ENCODE measurements at places on chromosomes 11 and 22.

DNA sequence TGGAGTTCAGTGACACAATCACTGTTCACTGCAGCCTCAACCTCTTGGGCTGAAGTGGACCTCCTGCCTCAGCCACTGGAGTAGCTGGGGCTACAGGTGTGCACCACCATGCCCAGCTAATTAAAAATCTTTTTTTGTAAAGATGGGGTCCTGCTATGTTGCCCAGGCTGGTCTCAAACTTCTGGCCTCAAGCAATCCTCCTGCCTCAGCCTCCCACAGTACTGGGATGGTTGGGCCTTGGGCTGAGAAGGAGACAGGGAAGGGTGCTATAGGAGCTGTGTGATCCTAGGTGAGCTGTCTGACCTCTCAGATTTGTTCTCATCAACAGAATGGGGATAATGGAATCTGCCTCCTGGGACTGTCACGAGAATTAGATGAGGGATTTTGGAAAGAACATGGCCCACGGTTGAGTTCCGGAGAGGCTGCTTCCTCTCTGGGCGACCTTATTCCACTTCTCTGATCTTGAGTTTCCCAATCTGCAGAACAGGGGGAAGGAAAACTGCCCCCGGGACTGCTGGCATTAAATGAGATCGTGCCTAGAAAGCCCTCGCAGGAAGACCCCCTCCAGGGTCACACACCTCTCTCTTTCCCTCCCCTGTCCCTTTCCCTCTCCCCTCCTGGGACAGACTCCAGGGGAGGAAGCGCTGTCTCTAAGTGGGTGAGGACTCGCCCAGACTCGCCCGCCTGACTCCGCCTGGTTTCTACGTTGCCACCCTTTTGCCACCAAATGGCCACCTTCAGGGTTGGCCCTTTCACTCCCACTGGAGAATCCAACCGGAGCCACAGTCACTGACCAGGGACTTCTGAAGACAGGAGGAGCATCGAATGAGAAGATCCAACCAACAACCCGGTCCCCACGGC, 50.1 kb downstream of the MCM5 start:
- DNase-seq, result no peak
- no peaks in the 10 kb centered on the region for H3K27me3 ChIP-seq
- H3K4me3 ChIP-seq, result no peak overlapping the region
- H3K4me1 ChIP-seq, result no peaks in the 10 kb centered on the region

DNA sequence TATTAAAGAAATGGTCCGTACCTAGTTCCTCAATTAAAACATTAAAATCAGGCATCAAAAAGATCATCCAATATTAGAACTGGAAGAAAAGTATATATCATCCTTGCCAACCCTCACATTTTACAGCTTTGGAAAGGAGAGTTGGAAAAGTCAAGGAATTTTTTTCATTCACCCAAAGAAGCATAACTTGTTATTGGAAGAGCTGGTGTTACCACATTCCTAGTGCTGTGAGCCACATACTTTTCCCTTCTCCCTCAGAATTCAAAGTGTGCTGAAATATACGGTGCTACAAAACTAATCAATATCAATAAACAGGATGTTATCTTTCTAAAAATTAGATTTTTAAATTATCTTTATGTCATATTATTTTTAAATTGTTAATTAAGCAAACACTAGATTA, 202.1 kb upstream of the FAT3 start:
- DNase-seq, result no peak
- H3K27ac ChIP-seq, result no peak overlapping the region

GRCh38 chr11:27385245-27385644, 22.2 kb upstream of the CCDC34 start:
- no peak overlapping the region for H3K4me3 ChIP-seq
- H3K27ac ChIP-seq, result no peak overlapping the region
- peaks cover 39% of the 10 kb centered on the region for H3K4me1 ChIP-seq
- no peaks in the 10 kb centered on the region for H3K27me3 ChIP-seq

DNA sequence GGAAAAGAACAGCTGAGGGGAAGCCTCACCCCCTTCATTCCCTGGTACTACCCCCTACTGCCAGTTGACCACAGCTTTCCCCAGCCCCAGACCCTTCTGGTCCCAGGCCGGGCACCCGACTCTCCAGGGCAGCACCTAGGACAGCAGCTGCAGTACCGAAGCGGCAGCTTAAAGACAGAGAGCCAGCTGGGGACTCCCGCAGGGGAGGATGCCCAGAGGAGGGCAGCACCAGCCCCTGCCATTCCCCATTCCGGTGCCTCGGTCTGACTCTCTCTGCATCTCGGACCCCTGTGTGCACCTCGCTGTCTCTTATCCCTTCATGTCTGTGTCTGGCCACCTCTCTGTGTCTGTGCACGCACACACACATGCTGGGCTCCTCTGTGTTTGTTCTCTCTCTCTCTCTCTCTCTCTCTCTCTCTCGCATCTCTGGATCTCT, 9.4 kb downstream of the IGSF9B start:
- H3K27ac ChIP-seq, result no peak overlapping the region
- H3K4me3 ChIP-seq, result no peak overlapping the region
- H3K27me3 ChIP-seq, result peaks cover 29% of the 10 kb centered on the region
- H3K4me1 ChIP-seq, result peaks cover 29% of the 10 kb centered on the region

- H3K27me3 ChIP-seq, result peaks cover 88% of the 10 kb centered on the region
- no peaks in the 10 kb centered on the region for H3K36me3 ChIP-seq
- no peak for DNase-seq
- no peak overlapping the region for H3K4me3 ChIP-seq
- no peak overlapping the region for H3K27ac ChIP-seq
- H3K4me1 ChIP-seq, result no peaks in the 10 kb centered on the region
Measured at GRCh38 chr11:63395697-63396096, 26.1 kb downstream of the SLC22A9 start.

DNA sequence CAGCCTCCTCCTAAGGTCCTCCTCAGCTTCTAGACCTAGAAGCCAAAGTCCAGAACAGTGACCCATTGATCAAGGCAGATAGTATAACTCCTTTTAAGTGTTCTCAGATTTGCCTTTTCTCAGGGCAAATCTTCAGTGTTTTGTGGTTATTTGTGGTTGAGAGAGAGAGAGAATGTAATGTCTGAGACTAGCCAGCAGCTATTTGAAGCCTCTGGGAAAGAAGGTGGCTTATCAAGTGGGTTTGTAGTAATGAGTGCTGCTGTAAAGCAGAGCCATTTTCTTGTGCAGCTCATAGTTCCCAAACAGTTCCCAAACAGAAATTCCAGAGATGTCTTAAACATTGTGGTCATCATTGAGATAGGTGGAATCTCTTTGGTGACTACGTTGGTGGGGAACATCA, 89.5 kb downstream of the RNF169 start:
- no peaks in the 10 kb centered on the region for H3K4me1 ChIP-seq
- no peaks in the 10 kb centered on the region for H3K27me3 ChIP-seq
- peaks cover 22% of the 10 kb centered on the region for H3K36me3 ChIP-seq
- DNase-seq, result no peak
- H3K4me3 ChIP-seq, result no peak overlapping the region
- H3K27ac ChIP-seq, result no peak overlapping the region

DNA sequence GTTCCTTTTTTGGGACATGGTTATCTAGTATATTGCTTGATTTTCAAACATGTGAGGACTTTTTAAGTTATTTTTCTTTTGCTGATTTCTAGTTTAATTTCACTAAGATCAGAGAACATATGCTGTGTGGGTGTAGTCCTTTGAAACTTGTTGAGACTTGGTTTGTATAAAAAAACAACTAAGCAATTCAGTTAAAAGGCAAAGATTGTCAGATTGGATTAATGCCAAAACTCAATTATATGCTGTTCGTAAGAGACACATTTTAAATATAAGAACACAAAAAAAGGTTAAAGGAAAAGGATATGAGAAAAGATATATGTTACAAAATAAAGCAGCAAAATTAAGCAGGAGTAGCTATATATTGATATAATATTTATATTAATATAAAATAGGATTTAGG, 17.8 kb upstream of the RRM1 start:
- H3K27ac ChIP-seq, result no peak overlapping the region
- H3K4me3 ChIP-seq, result no peak overlapping the region
- no peaks in the 10 kb centered on the region for H3K27me3 ChIP-seq
- no peaks in the 10 kb centered on the region for H3K36me3 ChIP-seq

DNA sequence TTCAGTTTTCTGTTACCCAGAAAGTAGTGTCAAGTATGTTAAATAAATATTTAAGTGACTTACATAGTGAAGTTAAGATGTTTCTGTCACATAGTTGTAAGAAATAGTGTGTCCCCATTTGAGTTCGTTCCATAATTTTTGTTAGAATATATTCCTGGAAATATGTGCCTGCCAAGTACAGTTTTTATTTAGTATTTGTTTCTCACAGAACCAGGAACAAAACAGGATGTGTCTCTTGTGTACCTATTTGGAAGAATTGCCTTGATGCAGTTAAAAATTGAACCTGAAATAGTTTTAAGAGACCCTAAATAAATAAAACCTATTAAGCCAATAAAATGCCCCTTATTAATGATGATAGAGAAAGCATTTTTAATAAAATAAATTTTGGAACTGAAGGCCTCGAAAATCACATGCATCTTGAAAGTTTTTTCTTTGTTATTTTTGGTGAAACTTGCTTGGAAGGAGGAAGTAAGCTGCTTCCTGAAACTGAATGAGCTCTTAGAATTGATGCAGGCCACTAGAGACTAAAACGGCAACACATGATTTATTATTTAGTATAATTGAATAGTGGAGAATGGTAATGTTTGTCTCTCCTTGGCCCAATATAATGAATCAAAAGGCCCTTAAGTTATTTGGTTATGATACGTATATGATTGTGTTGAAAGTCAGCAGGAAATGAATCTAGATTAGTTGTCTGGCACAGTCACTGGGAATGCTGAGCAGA, 55.9 kb downstream of the SWAP70 start:
- H3K4me1 ChIP-seq, result peaks cover 29% of the 10 kb centered on the region
- H3K36me3 ChIP-seq, result no peaks in the 10 kb centered on the region
- H3K4me3 ChIP-seq, result no peak overlapping the region
- H3K27ac ChIP-seq, result no peak overlapping the region
- H3K27me3 ChIP-seq, result no peaks in the 10 kb centered on the region
- DNase-seq, result no peak

- no peak for DNase-seq
- H3K27me3 ChIP-seq, result no peaks in the 10 kb centered on the region
- no peaks in the 10 kb centered on the region for H3K36me3 ChIP-seq
- no peak overlapping the region for H3K4me3 ChIP-seq
Measured at GRCh38 chr11:111439901-111440300, 60.8 kb upstream of the POU2AF1 start.

DNA sequence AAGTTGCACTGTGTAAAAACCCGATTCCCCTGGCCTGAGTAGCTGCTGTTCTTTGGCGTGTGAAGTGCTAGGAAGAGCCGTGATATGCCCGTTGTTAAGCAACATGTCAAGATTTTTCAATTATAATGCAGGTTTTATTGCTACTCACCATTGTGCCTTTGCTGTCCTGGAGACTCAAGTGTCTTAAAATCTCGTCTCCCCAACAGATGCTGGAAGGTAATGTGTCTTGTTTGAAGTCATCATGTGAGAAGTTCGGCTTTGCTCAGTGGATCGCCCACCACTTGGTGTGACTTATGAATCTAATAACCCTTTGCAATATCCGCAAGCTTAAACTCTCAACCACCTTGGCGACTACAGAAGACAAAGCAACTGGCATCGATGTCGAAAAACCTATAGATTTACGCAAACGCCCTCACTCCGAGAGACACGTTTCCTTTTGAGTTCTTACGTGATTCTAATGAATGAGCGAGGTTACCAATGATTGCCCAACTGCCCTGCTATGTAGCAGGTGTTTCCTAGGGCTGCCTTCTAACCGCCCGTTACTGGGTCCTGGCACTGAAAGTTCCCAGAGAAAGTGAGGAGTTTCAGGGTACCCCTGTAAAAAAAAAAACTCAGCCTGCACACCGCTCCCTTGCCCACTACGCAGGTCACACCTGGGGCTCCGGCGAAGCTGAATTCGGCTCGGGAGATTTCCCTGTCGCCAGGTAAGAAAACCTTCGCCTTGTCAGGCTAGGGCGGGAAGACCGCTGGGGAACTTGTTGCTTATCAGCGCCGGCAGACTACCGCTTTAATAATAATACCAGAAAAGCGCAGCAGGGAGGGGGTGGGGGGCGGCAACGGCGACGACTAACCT, 21.2 kb upstream of the BDNF start:
- peaks cover 87% of the 10 kb centered on the region for H3K27me3 ChIP-seq
- no peak overlapping the region for H3K27ac ChIP-seq
- H3K4me3 ChIP-seq, result peak overlapping the region; percentile 89
- H3K4me1 ChIP-seq, result peaks cover 15% of the 10 kb centered on the region
- H3K36me3 ChIP-seq, result peaks cover 26% of the 10 kb centered on the region
- DNase-seq, result peak; percentile 6

GRCh38 chr11:65558002-65558929, at the start of gene LTBP3:
LTBP3 (minus strand) TSS chr11:65558359; CDS start chr11:65557959, 400 bp downstream.
- H3K4me1 ChIP-seq, result peaks cover 68% of the 10 kb centered on the region
- H3K4me3 ChIP-seq, result peak within 1 kb of the TSS; percentile 77
- peaks cover 56% of the 10 kb centered on the region for H3K36me3 ChIP-seq
- no peaks in the 10 kb centered on the region for H3K27me3 ChIP-seq
- peak; percentile 81 for DNase-seq

DNA sequence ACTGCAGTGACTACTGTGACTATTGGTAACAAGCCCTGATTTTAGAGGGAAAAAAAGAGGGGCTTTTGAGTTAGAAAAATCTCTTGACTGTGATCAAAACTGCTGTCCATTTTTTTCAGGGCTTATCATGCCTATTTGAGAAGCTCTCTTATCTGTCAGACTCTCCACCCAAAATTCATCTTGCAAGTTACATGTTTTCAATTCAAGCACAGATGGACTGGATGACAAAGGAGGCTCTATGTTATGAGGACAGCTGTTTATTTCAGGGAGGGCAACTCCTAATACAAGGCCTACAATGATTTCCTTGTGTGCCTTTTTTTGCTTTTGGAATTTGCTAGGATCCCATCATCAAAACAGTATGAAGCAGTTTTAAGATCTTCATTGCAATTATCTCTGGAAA, 35.2 kb upstream of the USP47 start:
- H3K4me1 ChIP-seq, result no peaks in the 10 kb centered on the region
- H3K36me3 ChIP-seq, result no peaks in the 10 kb centered on the region
- no peak overlapping the region for H3K4me3 ChIP-seq

- H3K4me3 ChIP-seq, result no peak overlapping the region
- DNase-seq, result no peak
- no peaks in the 10 kb centered on the region for H3K27me3 ChIP-seq
- H3K27ac ChIP-seq, result no peak overlapping the region
- no peaks in the 10 kb centered on the region for H3K36me3 ChIP-seq
Measured at GRCh38 chr11:127118811-127119210, 118.2 kb upstream of the KIRREL3 start.

- no peak overlapping the region for H3K27ac ChIP-seq
- DNase-seq, result no peak
- H3K4me3 ChIP-seq, result no peak overlapping the region
- H3K36me3 ChIP-seq, result no peaks in the 10 kb centered on the region
- no peaks in the 10 kb centered on the region for H3K4me1 ChIP-seq
- H3K27me3 ChIP-seq, result no peaks in the 10 kb centered on the region
Measured at GRCh38 chr11:93133488-93134109, 64.2 kb downstream of the SLC36A4 start.

DNA sequence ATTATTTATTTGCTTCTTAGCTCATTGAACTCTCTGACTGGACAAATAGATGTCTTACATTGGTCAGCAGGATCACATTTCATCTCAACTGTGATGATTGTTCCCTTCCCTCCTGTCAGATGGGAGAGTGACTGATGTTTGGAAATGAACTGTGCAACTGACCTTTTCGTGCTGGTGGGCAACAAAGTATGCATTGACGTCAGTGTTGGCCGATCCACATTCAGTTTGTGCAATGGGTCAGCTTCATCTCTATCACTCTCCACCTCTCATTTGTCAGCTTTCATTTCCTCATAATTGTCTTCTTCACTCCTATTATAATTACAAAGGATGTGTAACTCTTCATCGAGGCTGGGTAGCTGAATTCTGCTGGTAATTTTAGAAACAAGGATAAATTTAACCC, 71.3 kb downstream of the PPP2R1B start:
- no peak overlapping the region for H3K4me3 ChIP-seq
- H3K36me3 ChIP-seq, result peaks cover 6% of the 10 kb centered on the region
- H3K27me3 ChIP-seq, result no peaks in the 10 kb centered on the region
- H3K4me1 ChIP-seq, result peaks cover 21% of the 10 kb centered on the region
- H3K27ac ChIP-seq, result no peak overlapping the region
- peak; percentile 25 for DNase-seq
